ENCODE measurements at places on chromosomes 7 and 10.

DNA sequence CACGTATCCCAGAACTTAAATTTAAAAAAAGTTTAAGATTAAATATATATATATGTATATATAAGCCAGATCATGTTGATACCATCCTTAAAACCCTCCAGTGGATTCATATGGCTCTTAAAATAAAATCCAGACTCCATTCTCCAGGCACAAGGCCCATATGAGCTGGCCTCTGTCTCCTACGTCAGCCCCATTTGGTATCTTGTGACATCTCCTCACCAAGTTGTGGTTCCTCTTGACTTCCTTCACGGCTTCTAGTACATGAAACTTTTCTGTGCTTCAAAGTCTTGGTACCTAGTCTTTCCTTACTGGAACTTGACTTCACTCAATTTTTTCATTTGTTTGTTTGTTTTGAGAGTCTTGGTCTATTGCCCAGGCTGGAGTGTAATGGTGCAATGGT, 61.3 kb downstream of the PRLHR start:
- DNase-seq: no peak

GRCh38 chr7:103343758-103344452, 662 bp downstream of the DNAJC2 start:
- DNase-seq: no peak

GRCh38 chr7:16739863-16740622, 13.5 kb upstream of the TSPAN13 start:
- DNase-seq: no peak

DNA sequence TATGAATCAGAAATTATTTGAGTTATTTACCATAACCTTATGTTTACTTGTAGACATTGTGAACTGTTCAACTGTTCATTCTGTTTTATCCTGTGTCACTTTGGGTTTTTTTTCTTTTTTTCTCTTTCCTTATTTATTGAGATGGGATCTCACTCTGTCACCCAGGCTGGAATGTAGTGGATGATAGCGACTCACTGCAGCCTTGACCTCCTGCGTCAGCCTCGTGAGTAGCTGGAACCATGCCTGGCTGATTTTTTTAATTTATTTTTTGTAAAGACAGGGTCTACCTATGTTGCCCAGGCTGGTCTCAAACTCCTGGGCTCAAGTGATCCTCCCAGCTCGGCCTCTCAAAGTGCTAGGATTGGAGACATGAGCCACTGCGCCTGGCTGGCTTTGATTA, 97.1 kb downstream of the CSTF2T start:
- no peak for DNase-seq

GRCh38 chr7:131480384-131481315, 75.8 kb downstream of the PODXL start:
- DNase-seq: no peak

Data from NCI-H1436 treated with DMSO at 0.1 percent for 48 hours (cell line).